Camera-type eye (tissue), 1 donor: ENCODE measurements at places on chromosomes 3 and 15. TPM values are rescaled to one million over a fixed set of nuclear protein-coding genes. Genes with fewer than 3 reads are reported as not detected.

The C2CD4A gene
- total RNA-seq: not detected

The GABRR3 gene
- total RNA-seq: 25.8 TPM

The MOBP gene
- not detected for total RNA-seq

The TTLL13 gene
- not detected for total RNA-seq

The SLC38A3 gene
- 21.4 TPM for total RNA-seq

The NEK11 gene
- total RNA-seq: 17.9 TPM

The DPPA2 gene
- total RNA-seq: not detected

The COL6A5 gene
- 0.16 TPM for total RNA-seq

The IL20RB gene
- 0.38 TPM for total RNA-seq
